Retinal pigment epithelial cell (primary cell): ENCODE measurements at places on chromosomes 11 and 22.

DNA sequence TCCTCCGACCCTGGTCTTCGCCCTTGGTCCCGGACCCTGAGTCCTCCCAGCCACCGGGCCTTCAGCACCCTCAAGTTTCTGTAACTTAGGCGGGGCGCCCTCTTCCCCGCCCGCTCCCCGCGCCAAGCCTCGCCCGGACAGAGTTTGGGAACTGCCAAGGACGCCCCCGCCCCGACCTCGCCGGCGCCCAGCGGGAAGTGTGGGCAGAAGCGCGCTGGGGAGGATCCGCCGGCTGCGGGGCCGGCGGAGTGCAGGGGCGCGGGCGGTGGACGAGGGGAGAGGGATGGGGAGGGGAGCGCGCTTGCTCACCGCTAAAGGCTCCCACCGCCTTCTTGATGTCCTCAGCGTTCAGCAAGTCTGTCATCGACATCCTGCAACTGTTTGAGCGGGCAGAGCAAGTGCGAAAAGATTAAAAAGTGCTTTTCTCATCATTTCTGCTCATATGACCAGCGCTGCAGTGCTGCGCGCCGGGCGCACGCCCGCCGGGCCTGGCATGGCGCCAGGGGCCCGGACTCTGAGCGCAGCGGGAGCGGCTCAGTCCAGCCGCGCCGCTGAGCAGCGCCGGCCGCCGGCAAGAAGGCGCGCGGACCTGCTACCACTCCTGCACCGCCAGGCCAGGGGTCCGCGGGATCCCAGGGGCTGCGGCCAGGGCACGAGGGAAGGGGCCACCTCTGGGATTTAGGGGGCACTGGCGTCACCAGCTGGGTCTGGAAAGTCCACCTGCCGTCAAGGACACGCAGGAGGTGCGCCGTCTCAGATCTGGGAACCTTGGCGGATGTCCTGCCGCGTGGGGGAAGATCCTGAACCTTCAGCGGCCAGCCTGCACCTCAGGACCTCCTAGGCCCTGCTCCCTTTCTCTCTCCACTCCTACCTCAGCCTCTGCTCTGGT, at the start of gene PVALB:
Gene PVALB (minus strand): TSS at position 400 of the 889 bp plus-strand sequence. CDS start 30 bp downstream, at position 370.
- DNase-seq = no peak

DNA sequence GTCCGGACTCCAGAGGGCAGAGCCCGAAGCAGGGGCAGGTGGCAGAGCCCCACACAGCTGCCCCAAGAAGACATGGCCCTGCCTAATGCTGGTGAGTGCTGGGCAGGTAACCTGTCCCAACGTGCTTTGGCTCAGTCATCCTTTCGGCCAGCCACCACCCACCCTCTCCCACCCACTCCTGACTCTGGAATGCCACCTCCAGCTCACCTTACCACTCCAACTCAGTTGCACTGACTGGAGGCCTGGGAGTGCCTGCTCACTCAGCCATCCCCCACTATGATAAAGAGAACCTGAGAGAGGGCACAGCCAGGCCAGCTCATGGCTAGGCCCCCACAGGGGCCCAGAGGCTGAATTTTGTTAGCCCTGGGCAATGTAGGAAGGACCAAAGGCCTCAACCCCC, 53.8 kb upstream of the MPEG1 start:
- no peak for DNase-seq

DNA sequence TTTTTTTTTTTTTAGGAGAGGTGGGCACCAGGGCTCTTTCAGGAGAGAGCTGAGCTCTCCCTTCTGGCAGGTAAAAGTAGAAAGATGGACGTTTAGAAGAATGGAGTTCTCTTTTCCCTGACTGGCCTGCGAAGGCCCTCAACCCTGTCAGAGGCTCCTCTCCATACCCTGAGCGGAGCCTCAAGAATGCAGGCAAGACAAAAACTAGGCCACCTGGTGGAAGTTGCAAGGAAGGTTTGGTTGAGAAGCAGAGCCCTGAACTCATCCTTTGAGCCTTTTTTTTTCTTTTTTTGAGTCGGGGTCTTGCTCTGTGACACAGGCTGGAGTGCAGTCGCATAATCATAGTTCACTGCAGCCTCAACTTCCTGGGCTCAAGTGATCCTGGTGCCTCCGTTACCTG, 1.4 kb downstream of the OTOG start:
- DNase-seq = no peak

- DNase-seq = no peak
Measured at GRCh38 chr22:26215736-26216135, 46.5 kb downstream of the SEZ6L start.

- no peak for DNase-seq
Measured at GRCh38 chr11:34936945-34937629, 20.7 kb downstream of the PDHX start.
